NCI-H1436 (cell line): ENCODE measurements at places on chromosomes 13 and 19.
A peak's percentile ranks its signal among the peaks of the same experiment; 100 is the strongest.

- DNase-seq = no peak
These were observed at the start of gene SOX21 for GRCh38 chr13:94712287-94712811. TSS of gene SOX21 (minus strand) at chr13:94712545. CDS start at chr13:94712049, 496 bp downstream.

- no peak for DNase-seq
These were observed 212.5 kb downstream of the DLEU7 start for GRCh38 chr13:50631041-50631440.

DNA sequence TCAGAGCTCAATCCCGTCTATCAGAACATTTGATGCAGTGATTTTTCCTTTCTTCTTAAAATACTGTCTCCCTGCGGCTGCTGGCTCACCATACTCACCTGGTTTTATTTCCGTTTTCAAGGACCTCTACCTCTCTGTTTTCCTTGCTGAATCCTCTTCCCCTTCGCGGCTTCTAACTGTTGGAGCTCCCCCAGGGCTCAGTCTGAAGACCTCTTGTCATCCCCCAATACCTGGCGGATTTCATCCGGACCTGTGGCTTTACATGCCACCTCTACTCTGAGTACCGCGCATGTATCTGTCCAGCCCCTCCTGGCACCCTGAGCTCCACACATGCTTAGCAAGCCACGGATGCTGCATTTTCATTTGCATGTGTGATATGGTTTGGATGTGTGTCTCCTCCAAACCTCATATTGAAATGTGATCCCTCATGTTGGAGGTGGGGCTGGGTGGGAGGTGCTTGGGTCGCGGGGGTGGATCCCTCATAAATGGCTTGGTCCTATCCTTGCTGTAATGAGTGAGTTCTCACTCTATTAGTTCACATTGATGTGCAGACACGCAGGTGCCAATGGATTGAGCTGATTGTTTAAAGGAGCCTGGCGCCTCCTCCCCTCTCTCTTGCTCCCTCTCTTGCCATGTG lies 106.2 kb upstream of the LSM14A start:
- no peak for DNase-seq

DNA sequence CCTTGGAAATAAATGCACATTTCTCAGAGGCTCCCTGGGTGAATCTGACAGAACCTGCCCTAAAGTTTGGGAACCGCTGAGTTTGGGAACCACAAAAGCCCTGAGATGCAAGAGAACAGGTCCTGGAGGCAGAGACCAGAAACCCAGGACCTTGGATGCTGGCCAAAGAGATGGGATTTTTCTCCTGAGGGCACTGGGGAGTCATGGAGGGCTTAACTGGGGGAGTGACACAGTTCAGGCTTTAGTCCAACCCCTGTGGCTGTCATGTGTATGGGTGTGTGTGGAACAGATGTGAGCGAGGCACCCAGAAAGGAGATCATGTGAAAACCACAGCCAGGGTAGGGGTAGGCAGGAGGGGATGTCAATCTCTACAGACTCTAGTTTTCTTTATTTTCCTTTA lies 3.9 kb upstream of the NCCRP1 start:
- DNase-seq = no peak

GRCh38 chr13:98478189-98479129 lies 98.4 kb downstream of the STK24 start:
- no peak for DNase-seq

DNA sequence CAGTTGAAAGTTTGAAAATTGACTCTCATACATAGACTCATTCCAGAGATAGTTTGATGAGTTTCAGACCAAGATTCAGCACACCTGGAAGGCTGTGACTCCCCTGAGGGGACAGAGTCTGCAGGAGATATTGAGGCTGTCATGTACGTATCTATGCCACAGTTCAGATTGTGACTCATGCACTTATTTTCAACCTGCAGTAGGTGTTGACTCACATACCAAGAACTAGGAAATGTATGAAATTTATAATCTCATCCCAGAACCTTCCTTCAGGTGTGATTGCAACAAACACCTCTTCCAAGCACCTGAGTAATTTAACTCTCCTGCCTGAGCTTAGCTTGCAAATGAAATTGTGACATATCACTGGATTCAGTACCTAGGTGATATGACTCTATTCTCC lies 64.4 kb upstream of the ZNF43 start:
- DNase-seq = no peak

DNA sequence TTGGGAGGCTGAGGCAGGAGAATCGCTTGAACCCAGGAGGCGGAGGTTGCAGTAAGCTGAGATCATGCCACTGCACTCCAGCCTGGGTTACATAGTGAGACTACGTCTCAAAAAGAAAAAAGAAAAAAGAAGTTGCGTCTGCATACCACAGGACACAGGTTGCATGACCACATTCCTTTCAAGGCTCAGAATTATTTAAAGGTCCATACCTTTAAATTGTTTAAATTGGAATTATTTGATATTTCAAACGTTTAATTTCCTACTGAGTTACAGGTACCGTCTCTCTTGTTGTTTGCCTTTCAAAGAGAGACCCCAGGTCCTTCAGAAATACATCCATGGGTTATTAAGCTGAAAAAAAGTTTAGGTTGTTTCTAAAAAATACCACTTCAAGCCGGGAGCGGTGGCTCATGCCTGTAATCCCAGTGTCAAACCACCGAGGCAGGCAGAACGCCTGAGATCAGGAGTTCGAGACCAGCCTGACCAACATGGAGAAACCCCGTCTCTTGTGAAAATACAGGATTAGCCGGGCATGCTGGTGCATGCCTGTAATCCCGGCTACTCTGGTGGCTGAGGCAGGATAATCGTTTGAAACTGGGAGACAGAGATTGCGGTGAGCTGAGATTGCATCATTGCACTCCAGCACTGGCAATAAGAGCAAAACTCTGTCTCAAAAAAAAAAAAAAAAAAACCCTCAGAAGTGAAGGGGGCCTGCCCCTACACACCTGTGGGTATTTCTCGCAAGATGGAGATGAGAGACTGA lies 18.6 kb downstream of the ZNF816 start:
- no peak for DNase-seq

GRCh38 chr13:27619728-27620376 lies 477 bp downstream of the LNX2 start:
- no peak for DNase-seq

GRCh38 chr19:36115453-36116343 lies at the start of gene TBCB:
TSS of gene TBCB (plus strand) at chr19:36115468. CDS start at chr19:36115561, 93 bp downstream.
- DNase-seq = peak; percentile 67

- no peak for DNase-seq
These were observed 178.3 kb downstream of the EFNB2 start for GRCh38 chr13:106357198-106357597.

DNA sequence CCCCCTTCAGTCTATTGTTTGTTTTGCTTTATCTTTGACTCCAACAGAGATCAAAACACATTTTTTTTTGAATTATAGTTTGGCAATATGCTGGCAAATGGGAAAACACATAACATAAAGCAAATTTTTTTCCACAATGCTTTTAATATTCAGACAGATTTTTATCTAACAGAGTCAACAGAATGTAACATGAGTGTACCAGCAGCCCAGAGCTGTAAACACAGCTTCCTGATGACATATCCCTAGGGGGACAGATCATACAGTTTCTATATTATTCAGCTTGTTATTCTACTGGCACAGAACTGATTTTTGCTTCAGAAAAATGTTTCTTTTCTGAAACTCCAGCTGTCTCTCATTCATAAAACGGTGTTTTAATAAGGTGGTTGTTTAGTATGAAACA lies 168.8 kb downstream of the OLFM4 start:
- no peak for DNase-seq

- no peak for DNase-seq
These were observed 3.4 kb downstream of the URI1 start for GRCh38 chr19:29945433-29945832.

- no peak for DNase-seq
These were observed 17.4 kb upstream of the ATXN8OS start for GRCh38 chr13:70090036-70090723.
